Anterior cingulate cortex (tissue), 58 donors: ENCODE measurements at places on chromosomes 12 and 14.

- no peak for DNase-seq
Measured at GRCh38 chr12:85280165-85280983, at the start of gene ALX1. Gene ALX1 (plus strand): TSS chr12:85280220. CDS start chr12:85280262, 42 bp downstream.

- no peak for DNase-seq
Measured at GRCh38 chr12:25812295-25812694, 146.2 kb upstream of the RASSF8 start.

- no peak for DNase-seq
Measured at GRCh38 chr14:90810806-90811205, 5.4 kb downstream of the TTC7B start.

GRCh38 chr12:86600664-86601231 is 344.6 kb upstream of the MGAT4C start:
- DNase-seq, result no peak

GRCh38 chr12:6460751-6461371 is 9.0 kb downstream of the TAPBPL start:
- DNase-seq, result no peak

GRCh38 chr14:50263321-50263720 is 31.9 kb upstream of the SOS2 start:
- DNase-seq, result no peak

DNA sequence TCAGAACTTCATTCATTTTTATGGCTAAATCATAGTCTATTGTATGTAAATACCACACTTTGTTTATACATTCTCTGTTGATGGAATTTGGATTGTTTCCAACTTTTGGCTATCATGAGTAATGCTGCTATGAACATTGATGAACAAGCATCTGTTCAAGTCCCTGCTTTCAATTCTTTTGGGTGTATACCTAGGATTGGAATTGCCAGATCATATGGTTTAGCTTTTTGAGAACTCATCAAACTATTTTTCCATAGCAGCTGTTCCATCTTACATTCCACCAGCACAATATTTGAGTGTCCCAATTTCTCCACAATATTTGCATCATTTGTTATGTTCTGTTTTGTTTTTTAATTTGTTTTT is 52.3 kb upstream of the CCND2 start:
- no peak for DNase-seq

GRCh38 chr14:89992273-89992672 is 36.5 kb downstream of the TDP1 start:
- DNase-seq, result no peak

GRCh38 chr14:22630486-22630885 is 13.7 kb downstream of the OR6J1 start:
- no peak for DNase-seq

GRCh38 chr12:113409462-113410124 is 5.9 kb upstream of the SDS start:
- no peak for DNase-seq

- no peak for DNase-seq
Measured at GRCh38 chr12:77914081-77914488, 83.4 kb downstream of the NAV3 start.

DNA sequence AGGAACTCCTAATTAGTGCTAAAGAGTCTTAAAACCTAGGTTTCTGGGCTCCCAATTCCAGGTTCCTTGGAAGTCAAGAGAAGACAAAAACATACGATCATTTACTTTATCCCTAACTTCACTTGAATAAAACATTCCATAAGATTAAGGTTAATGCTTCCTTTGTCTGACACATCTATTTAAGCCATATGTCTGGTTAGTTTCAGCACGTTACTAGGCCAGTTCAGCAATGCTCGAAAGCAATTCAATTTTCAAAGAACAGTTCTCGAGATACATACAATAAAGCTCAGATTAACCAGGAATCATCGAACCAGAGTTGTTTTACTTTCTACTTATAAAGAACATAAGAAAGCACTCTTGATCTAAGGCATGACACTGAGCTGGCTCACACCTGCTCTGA is 68.0 kb upstream of the POC1B start:
- DNase-seq, result no peak

- no peak for DNase-seq
Measured at GRCh38 chr12:51901881-51902280, 5.4 kb upstream of the ACVRL1 start.

GRCh38 chr12:92602476-92602875 is 100.3 kb upstream of the PLEKHG7 start:
- DNase-seq, result no peak

DNA sequence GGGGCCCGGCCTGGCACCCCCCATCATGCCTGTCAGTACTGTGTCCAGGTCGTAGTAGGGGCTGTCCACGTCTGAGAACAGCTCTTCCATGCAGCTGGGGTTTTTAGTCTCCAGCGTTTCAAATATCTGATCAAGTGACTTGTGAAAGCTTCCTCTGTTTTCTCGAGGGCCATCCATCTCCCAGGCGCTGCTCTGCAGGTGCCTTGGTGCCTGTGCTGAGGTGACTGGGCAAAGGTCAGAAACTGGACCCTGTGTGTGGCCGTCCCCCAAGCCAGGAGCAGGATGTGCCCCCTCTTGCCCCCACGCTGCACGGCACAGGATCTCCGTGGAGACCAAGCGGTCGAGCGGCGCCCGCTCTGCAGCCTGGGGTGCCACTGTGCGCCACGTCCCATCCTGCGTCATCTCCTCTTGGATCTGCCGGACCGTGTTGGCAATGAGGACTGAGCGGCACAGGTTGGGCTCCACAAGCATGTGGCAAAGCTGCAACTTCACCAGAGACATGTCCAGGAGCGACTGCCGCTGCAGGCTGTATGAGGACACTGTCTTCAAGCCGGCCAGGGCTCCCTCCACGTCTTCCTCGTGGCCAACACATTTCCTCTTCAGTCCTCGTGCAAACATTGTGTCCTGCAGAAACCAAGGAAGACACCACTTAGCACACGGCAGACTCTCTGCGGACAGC is 9.4 kb downstream of the CDCA4 start:
- DNase-seq, result no peak

DNA sequence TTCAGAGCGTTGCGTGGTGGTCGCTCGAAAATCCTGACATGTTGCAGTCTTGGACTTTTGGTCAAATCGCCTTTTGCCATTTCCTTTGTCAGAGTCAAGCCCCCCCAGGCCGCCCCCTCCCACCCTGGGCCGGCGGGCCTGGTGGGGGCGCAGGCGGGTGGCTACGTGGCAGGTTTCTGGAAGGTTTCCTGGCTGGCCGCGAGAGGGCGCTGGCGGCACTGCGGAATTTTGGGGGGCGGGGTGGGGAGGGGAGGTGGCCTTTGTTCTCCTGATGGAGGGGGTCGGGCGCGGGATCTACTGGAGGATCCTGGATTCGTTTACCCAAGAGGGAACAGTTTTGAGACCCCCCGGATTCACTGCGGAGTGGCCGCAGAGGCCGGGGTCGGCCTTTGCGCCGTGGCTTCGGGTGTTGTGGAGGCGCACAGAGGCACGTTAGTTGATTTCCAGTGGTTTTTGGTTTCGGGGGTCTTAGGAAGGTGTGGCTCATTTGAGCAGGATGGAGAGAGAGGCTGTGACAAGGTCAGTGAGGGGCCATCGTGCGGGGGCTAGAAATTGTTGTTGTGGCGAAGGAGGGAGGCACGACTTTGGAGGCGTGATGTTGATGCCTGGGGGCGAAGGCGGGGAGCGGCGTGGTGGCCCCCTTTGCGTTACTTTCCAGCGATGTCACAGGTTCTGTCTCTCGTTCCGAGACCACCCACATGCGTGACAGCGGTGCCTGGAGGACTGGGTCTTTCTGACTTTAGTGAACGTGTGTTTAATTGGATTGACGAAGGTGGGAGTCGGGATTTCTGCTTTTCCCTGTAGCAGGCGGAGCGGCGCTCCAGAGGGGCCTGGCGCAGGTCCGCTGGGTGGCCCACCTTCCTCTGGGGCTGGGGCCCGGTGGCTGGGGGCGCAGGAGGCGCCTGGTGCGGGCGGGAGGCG is 1.4 kb downstream of the MEG3 start:
- DNase-seq, result no peak

- no peak for DNase-seq
Measured at GRCh38 chr14:76998910-76999309, 29.6 kb downstream of the IRF2BPL start.

- no peak for DNase-seq
Measured at GRCh38 chr14:42535397-42535796, 928.7 kb downstream of the LRFN5 start.

DNA sequence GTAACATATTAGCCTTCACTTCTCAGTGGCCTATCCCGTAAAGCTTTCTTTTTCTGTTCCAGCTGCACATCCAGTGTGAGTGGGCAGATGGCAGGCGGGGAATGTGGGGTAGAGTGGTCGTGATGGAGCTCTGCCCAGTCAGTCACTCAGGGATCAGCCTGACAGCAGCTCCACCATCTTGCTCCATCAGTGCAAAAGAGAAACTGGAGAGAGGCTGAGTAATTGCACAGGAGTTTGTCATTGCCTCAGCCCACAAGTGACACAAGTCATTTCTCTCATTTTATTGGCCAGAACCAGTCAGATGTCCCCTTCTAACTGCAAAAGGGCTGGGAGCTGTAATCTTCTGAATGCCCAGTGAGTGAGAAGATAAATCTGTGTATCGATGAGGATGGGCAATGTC is 66.5 kb downstream of the ATP23 start:
- no peak for DNase-seq

DNA sequence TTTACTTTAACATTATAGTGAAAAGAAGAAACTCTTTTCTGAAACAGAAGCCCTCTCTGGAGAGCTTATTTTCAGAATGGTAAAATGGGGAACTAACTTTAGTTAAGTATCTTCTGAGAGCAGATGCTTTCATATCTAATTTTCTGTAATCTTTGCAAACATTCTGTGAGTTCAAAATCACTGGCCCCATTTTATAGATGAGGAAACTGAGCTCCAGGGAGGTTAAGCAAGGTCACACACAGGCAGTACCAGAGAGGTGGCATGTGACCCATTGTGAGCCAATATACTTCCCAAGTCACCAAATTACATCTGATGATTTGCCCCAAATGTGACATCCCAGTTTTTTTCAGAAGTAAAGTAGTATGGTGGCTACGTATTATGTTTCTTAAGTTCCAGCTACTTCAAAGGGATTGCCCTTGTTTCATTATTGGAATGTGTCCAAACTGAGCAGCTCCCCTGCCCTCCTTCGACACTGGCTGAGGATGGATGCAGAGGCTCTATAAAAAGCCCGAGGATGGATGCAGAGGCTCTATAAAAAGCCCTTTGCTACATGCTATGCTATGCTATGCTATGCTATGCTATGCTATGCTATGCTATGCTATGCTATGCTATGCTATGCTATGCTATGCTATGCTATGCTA is 36.2 kb upstream of the NUDT4 start:
- no peak for DNase-seq

DNA sequence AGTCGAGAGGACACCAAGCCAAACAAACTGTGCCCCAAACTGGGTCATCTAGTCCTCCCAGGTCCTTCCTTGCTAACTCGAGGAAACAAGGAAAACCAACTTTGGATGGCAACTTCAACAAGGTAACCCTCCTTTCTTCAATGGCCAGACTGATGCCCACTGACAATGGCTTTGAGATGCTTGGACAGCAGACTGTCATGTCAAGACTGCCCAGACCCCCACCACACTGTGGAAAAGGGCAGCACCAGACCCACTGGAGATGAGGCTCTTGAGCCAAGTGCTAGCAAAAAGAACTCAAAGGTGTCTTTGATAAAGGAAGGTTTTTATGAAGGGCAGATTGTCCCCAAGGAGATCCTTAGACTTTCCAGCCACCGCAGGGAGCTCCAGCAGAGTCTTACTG is 9.0 kb upstream of the CDH24 start:
- no peak for DNase-seq

DNA sequence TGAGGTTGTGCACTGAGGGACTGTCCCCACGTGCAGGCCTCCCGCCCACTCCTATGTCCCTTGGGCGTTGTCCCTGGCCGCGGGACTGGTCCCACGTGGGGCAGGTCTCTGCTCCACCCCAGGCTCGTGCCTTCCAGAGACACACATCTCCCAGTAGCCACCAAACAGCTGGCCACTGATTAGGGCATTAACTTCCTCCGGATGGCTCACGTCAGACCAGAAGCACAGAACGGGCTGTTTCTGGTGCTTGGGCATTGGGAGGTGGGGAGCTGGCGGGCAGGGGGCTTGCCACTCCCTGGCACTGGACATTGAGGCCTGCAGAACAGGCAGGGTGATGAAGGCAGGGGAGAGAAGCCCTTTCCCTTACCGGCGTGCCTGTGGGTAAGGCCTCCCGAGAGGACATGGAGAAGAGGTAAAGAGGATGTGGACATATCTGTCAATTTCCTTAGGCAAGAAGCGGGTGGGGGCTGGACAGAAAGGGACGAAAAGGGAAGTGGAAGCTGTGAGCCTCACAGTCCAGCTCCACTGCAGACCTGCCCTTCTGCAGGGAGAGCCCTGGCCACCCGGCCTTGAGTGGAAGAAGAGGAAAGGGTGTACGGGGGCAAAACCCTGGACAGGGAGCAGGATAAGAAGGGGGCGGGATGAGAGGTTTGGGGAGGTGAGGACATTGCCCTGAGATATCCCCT is 101.2 kb downstream of the NINJ2 start:
- no peak for DNase-seq

GRCh38 chr14:99529899-99530298 is 48.7 kb downstream of the CCNK start:
- DNase-seq, result no peak

- no peak for DNase-seq
Measured at GRCh38 chr14:49703965-49704364, 11.0 kb downstream of the KLHDC1 start.

DNA sequence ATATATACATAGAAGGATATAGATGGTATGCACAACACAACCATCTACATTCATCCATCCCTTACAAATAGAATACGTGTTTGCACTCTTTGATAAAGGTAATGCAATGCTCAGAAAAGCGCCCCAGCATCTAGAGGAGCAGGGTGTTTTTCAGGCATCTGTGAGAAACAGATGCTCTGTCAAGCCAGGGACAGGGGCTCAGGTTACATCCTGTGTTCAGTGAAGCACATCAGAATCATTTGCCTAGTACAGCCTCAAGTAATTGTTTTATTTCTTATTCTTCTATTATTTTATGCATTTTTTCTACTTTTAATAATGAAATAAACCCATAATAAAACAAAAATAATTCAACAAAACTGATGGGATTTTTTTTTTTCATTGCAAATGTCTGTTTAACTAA is 50.5 kb upstream of the HIF1A start:
- DNase-seq, result no peak

DNA sequence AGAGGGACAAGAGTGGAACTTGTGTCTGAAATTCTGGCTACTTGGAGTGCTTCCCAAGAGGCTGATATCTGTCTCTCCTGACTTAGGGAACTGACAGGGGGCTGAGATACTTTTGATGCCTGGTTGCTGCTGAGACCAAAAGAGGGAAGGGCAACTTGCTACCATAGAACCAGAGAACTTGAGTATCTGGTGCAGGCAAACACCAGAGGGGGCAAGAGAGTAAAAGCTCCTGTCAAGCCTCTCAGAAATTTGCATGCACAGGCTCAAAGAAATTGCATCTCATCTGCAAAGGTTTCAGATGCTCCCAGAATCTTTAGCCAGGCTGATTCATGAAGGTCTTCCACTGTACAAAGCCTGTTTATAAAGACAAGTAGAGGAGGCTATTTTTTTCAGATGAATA is 391.3 kb upstream of the FOXG1 start:
- DNase-seq, result no peak

- DNase-seq, result no peak
Measured at GRCh38 chr12:100935929-100936328, 141.4 kb downstream of the ANO4 start.
